Kidney epithelial cell (primary cell): ENCODE measurements at places on chromosomes 5 and 9. TPM values are rescaled to one million over a fixed set of nuclear protein-coding genes. Genes with fewer than 3 reads are reported as not detected.

GRCh38 chr5:119792161-119792799 lies 162.9 kb downstream of the FAM170A start:
- no peak for DNase-seq

DNA sequence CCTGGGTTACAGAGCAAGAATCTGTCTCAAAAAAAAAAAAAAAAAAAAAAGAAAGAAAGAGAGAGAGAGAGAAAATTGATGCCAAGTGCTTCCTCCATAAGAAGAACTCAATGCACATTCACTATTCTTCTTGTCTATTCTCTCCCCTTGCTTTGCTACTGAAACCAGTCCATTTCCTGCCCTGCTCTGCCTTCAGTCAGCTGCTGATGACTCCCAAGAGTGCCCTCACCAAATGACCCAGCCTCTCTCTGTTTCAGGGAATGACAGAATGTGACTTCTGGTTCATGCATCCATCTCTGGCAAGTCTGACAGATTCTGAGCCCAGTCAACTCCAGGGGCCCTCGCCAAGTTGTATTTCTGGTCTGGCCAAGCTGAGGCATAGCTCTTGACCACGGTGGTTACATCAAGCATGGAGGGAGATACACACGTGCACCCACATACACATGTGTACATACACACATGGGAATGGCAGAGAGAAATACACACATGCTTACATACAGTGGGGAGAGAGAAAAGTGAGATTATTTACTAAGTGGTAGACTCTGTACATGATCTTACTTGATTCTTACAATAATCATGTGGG lies 106.2 kb downstream of the NSG2 start:
- no peak for DNase-seq

DNA sequence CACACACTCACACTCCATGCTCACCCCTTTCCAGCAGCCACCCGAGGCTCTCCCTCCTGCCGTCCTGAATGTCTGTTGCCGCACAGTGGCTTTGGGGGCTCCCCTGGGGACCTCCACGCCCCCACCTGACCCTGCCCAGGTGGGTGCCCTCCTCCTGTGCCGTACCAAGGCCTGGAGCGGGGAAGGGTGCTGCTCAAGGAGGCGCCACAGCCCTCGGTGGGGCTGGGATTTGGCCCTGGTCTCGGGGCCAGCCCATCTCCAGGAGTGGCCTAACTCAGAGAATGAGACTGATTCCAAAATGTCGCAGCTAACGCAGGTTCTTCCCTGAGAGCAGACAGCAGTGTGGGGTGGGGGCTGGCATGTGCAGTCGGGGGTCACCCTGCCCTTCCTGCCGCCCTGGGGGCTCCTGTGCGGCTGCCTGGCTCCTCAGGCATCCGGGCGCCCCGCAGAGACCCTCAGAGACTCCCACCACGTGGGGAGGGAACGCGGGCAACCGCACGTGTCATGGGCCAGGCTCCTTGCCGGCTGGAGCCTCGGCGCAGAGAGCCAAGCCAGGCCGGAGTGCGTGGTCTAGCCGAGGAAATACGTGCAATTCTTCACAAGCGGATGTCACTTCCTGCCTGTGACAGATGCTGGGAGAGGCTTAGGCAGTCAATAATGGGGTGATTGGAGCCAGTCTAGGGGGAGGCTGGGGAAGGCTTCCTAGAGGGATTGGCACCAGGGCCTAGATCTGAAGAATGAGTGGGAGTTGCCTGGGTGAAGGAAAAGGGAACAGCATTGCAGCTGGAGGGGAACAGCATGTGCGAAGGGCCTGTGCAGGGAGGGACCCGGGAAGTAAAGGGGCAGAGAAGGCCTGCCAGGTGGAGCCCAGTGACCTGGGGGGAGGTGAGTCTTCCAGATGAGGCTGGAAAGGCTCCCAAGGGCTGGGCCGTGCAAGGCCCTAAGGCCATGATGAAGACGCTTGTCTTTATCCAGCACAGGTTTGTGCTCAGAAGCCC lies 44.1 kb downstream of the C9orf50 start:
- no peak for DNase-seq

- DNase-seq = peak; percentile 25
Measured at GRCh38 chr5:172051643-172052339, 45.4 kb upstream of the FBXW11 start.

GRCh38 chr5:87876616-87877015 lies 392.0 kb downstream of the TMEM161B start:
- DNase-seq = no peak

GRCh38 chr9:81634915-81635516 lies 54.3 kb downstream of the TLE1 start:
- no peak for DNase-seq

DNA sequence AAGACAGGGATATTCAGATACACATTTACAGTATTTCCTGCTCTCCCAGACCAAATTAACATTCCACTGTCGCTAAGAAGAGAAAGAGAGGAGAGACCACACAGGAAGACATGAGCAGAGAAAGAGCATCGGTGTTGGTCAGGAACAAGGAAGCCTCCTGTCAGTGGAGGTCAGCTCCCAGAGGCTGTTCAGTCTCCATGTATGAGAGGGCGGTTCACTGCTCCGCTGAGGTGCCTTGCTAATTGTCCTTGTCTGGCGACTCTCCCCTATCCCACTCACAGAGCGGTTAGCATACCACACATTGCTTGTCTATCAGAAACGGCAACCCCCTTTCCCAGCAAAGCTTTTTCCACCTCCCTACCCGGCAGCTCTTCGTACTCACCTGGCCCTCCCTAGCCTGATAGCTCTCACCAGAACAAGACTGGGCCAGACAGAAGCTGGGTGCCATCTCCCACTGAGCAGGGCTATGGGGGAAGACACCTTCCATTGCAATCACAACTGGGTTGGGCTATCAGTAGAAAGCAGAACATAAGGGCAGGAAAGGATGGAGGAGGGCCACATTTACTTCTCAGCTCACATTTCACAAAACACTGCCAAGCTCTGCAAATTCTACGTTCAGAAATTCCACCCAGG lies 58.6 kb upstream of the LMNB1 start:
- peak; percentile 18 for DNase-seq

DNA sequence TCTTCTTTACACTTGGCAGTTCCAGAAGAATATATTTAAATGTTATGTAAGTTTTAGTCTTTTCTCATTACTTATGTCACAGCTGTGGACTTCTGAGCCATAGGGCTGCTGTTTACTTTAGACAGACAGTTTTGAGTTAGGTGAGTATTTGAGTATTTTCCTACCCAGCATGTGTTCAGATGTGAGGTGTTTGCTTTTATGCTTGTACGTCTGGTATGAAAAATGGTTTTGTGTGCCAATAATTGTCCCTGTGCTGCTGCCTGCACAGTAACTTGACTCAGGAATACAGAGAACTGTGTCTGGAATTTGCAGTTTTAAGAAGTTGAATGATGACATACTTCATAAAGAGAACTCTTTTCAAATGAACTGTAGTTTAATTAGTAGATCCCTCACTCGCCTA lies 20.8 kb downstream of the MEGF10 start:
- no peak for DNase-seq

DNA sequence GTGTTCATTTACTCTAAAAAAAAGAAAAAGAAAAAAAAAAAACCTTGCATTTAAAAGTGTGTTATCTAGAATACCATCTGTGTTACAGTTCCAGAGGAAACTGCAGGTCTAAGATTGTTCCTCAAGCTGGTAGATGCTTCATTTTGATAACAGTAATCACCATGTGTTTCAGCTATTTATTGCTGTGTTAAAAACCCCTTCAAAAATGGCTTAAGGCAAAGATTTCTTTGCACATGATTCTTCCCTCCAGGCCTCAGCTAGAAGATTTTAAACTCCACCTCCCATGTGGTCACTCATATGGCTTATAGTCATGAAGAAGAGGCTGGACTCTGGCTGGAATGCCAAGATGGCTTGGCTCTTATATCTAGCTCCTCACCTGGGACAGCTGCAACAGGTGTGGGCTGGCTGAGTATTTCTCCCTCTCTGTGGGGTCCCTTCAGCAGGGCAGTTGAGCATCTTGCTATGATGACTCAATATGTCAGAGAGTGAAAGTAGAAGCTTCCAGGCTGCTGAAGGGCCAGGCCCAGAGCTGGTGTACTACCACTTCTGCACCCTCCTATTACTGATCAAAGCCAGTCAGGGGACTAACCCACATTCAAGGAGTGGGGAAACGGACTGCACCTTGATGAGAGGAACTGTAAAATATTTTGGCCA lies 920.4 kb upstream of the DMAC1 start:
- DNase-seq = no peak

- no peak for DNase-seq
Measured at GRCh38 chr5:89399548-89399947, 516.6 kb upstream of the MEF2C start.

DNA sequence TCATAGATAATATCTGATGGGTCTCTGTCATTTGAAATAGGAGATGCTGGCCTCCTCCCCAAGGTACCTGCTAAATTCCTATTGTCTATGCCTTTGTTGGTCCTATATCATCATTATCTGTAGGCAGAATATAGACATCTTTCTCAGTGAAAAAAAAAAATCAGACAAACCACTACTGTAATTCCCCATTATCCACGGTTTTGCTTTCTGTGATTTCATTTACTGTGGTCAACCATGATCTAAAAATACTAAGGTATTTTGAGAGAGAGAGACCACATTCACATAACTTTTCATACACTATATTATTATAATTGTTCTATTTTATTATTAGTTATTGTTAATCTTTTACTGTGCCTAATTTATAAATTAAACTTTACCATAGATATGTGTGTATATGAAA lies 122.5 kb downstream of the INVS start:
- DNase-seq = no peak

DNA sequence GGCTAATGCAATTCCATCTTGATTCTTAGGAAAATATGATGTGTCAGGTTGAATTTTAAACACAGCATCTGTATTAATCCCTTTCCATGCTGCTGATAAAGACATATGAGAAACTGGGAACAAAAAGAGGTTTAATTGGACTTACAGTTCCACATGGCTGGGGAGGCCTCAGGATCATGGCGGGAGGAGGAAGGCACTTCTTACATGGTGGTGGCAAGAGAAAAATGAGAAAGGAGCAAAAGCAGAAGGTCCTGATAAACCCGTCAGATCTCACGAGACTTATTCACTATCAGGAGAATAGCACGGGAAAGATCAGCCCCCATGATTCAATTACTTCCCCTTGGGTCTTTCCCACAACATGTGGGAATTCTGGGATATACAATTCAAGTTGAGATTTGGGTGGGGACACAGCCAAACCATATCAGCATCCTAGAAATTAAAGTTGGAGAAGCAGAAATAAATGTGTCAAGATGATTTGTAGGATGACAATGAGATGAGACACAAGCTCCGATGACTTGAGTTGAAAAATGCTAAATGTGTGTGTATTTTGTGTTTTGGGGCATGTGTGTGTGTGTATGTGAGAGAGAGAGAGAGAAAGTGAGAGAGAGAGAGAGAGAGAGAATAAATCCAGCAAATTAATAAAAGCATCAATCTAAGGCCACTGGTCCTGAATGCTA lies 48.5 kb upstream of the ANKRD55 start:
- DNase-seq = no peak

- DNase-seq = no peak
Measured at GRCh38 chr9:37269221-37269620, 148.8 kb downstream of the ZCCHC7 start.

- DNase-seq = no peak
Measured at GRCh38 chr9:91421128-91421765, 2.4 kb downstream of the NFIL3 start.

DNA sequence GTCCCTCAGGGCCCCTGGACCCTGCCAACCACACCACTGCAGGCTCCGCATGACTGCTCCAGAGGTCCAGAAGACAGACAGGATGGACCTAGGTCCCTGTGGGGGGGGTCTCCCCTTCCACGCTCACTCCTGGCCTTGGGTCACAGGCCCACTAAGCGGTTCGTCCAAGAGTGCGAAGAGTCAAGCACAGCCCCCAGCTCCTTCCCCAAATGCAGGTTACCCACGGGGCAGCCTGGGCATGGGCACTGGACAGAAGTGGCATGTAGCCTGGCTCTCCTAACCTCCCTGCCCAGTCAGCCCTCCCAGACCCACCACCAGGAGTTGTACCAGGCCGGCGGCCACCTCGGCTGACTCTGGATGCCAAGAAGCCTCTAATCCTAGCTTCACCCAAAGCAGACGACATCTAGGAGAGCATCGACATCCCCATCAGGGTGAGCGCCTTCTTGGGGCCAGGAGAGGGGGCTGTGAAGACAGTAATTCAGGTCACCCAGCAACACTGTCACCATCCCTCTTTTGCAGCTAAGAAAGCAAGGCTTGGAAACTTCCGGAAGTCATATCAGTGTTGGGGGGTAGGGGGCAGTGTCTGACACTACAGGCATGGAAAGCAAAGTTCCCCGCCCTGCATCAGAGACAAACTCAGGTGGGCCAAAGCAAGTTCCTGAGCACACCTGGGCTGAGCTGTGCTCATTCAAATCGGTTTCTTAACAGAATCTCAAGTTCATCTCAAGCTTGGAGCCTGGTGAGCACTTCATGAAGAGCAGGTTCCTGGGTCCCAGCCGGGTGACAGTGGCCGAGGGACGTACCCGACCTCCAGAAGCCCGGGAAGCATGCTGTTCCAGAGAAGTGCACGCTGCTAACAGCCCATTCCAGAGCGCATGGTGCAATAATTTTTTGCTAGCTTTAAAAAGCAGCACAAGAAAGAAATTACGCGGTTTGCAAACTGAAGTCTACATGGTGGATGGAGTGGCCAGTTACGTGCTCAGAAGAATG lies 68.7 kb downstream of the SEMA4D start:
- no peak for DNase-seq

- DNase-seq = peak; percentile 94
Measured at GRCh38 chr9:98222885-98223691, 30.7 kb upstream of the CORO2A start.

GRCh38 chr5:119439140-119439631 lies 13.1 kb upstream of the HSD17B4 start:
- DNase-seq = no peak

GRCh38 chr9:116697362-116697761 lies 10.3 kb downstream of the TRIM32 start:
- no peak for DNase-seq

GRCh38 chr9:27664121-27664779 lies 91.0 kb upstream of the C9orf72 start:
- DNase-seq = no peak

DNA sequence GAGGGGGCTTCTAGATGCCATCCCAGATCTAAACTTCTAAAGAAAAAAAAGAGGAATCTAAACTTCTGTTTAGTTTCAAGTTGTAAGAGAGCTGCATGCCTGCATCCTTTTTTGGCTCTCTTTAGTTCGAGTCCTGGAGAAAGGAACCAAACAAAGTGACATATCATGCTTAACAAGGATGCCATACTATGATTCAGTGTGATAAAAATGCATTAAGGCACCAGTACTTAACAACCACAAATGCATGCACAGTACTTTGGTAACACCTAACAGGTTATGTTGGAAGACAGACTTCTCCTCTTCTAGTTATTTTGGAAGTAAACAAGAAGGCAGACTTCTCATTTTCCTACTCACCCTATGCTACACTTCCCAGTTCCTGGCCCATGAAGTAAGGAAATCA lies 27.3 kb downstream of the NME5 start:
- DNase-seq = no peak

- no peak for DNase-seq
Measured at GRCh38 chr5:102762095-102762534, 7.0 kb downstream of the PAM start.

Gene CCDC192
- not detected in 2 replicates for total RNA-seq

Gene CENPK
- 10.4 and 18.4 TPM in 2 replicates for total RNA-seq

Gene GNA14
- total RNA-seq = 0.63 and 1.1 TPM in 2 replicates

Gene CA9
- total RNA-seq = 0.04 and 0.27 TPM in 2 replicates

Gene MLANA
- total RNA-seq = not detected in 2 replicates
